Caki2 (cell line): ENCODE measurements at places on chromosomes 11 and 22.
A peak's percentile ranks its signal among the peaks of the same experiment; 100 is the strongest.

GRCh38 chr11:46612326-46612725 lies 4.7 kb downstream of the HARBI1 start:
- no peak for DNase-seq

- no peak for DNase-seq
These were observed 29.0 kb upstream of the PARVG start for GRCh38 chr22:44151676-44152075.

- DNase-seq, result peak; percentile 86
These were observed 35.0 kb downstream of the GRIK4 start for GRCh38 chr11:120546312-120547205.

DNA sequence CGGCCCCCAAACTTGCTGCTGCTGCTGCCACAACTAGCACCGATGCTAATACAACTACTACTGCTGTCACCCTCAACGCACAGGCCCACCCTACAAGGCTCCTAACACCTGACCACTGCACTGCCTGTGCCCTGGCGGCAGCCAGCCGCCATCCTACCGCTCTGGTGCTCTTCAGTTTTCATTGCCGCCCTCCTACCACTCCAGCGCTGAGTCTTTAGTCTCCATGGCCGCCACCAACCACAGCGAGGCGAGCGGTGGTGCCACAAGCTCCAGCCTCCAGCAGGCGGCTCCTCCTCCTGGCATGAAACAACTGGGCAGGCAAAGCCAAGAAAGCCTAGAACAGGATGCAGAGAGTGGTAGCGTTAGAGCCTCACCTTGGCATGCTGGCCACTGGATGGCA lies 5.0 kb upstream of the RFPL3 start:
- DNase-seq, result no peak

GRCh38 chr11:34613552-34614056 lies 7.3 kb upstream of the EHF start:
- no peak for DNase-seq

DNA sequence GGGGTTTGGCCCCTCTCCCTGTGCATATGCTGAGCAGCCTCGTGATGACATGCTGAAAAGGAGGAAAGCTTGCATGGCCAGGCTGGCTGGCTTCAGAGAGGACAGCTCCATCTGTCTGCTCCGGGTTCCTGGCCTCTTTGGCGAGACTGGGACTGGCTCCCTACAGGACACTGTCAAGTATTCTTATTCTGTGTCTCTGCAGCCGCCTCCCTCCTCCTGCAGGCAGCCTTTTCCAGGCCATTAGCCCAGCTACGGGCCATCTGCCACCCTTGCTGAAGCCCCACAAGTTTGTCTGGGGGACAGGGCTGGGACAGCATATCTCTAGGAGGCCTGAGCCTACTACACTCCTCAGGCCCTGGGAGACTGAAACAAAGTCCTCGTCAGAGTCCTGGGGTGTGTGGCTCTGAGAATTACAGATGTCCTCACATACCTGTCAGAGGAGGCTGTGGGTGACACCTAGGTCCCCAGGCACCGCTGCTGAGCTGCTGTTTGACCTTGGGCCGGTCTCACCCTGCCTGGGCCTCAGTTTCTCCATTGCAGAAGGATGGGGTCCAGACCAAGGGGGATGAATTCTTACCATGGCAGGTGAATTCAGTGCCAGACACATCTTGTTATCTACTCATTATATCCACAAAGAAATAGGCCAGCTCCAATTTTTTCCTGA lies 11.0 kb downstream of the MRGPRG start:
- no peak for DNase-seq

- DNase-seq, result peak; percentile 22
These were observed 19.3 kb downstream of the RFPL1 start for GRCh38 chr22:29457730-29458129.

- DNase-seq, result no peak
These were observed 8.9 kb downstream of the TAF1D start for GRCh38 chr11:93732237-93732892.

DNA sequence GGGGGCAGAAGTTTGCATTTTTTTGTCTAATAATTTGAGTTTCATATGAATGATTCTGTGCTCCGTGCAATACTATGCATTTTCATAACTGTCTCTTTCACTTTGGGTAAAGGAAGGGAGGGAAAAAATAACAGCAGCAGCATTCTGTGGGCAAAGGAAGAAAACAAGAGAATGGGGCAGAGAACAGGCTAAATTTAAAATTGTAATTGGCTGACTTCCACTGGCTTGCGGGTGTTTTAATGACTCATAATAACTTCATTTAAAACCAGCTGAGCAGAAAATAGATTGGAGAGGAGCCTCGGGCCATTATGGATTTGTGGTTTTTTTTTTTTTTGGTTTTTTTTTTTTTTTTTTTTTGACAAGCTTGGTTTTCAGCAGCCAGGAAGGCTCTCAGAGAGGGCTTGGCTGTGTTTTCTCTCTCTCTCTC lies 107.4 kb downstream of the ZBTB16 start:
- DNase-seq, result peak; percentile 50

GRCh38 chr11:111554532-111554931 lies 14.0 kb downstream of the LAYN start:
- no peak for DNase-seq

DNA sequence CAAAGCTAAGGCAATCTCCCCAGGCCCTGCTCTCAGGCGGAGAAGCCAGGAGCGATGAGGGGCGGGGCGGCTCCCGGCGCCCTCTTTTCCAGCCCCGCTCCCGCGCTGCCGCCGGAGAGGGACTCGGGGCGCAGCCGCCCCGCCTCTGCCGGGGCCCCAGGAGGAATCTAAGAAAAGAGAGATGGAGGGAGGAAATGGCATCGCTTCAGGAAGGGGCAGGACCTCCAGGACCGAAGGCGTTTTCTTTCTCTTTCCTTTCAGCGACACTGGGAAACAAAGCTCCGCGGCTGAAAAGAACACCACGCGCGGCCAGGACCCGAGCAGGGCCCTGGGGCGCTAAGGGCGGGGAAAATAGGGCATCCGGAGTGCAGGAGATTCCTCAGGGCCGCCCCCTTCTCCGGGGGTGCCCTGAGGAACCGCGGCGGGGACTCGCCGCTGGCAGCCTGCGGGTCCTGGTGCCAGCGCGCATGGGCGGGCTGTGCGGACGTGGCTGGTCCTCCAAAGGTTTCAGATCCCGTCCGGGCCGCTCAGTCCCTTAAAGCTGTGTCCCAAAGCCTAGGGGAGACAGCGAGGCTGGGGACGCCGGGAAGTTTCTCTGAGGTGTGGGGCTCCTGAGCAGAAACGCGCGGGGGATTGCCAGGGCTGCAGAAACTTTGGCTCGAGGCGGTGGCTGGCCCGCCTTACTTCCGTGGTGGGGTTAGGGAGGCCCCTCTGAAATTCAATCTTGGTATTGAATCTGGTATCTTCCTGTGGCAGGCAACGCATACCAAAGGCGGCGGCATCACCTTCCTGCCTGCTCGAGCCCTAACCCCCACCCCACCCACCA lies 2.8 kb upstream of the BSX start:
- DNase-seq, result no peak

DNA sequence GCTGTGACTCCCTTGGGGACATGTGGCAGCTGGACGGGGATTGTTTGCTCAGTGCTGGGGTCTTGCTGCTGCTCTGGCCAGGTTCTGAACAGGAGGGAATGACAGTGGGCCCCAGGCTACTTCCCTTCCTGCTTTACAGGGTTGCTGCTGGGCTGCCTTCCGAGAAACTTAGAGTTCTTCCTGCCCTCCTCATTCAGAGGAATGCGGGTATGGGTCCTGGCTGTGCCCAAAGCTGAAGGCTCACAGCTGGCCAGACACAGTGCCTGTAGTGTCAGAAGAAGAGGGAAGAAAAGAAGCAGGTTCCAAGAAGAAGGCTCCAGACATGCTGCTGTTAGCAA lies 108.3 kb upstream of the PARVA start:
- no peak for DNase-seq

- DNase-seq, result no peak
These were observed 28.8 kb upstream of the AMOTL1 start for GRCh38 chr11:94739331-94739730.

GRCh38 chr11:27497284-27497866 lies 9.2 kb downstream of the LIN7C start:
- peak; percentile 26 for DNase-seq

- no peak for DNase-seq
These were observed 119.5 kb upstream of the NCAM1 start for GRCh38 chr11:112841729-112842128.

- no peak for DNase-seq
These were observed 6.6 kb downstream of the TSPAN4 start for GRCh38 chr11:849104-849824.

DNA sequence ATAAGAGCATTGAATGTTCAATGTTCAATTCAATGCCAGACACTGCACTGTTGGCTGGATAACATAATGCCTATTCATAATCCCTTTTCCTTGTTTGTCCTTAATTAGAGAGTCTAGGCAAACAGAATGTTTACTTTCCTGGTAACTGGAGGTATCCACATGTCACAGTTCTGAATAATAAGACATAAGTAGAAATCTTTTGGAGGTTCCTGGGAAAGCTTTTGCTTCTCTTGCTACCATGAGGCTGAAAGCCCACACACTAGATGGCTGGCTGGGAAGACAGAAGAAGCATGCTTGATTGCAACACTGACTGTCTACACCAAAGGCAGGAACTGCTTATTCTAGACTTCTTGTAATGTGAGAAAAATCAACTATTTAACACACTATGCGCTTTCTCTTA lies 79.5 kb downstream of the GAB2 start:
- no peak for DNase-seq

- DNase-seq, result no peak
These were observed 507.4 kb downstream of the METTL15 start for GRCh38 chr11:28615542-28615941.

DNA sequence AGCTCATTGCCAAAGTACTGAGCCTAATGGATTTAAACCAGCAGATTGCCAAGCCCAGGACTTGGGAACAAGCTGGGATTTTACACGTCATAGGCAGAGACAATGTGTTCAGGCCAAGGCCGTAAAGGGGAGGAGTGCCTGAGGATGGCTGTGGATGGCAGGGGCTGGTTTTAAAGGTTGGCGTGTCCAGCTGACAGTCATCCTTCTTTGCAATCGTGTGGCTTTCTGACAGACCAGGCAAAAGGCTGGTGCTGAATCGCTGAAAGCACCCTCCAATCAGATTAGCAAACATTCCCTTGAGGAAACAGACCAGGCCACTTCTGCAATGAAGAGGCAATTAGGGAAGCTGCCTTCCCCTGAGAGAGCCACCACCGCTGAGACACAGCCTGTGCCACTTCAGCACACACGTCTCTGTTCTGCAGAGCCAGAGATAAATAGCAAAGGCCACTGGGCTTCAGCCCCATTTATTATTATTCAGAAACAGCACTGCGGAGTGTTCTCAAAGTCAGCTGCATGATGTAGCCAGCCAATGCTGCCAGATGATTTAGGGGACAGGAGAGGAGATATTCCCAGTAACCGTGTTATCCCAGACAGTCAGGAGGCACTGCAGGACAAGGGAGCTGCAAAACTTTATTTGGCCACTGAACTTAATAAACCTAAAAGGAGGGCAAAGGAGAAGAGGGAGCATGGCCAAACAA lies 54.2 kb upstream of the CSNK2A3 start:
- DNase-seq, result no peak

- no peak for DNase-seq
These were observed 125.6 kb downstream of the DSCAML1 start for GRCh38 chr11:117671370-117671769.

- DNase-seq, result peak; percentile 95
These were observed 12.1 kb downstream of the HPS4 start for GRCh38 chr22:26471522-26471921.

DNA sequence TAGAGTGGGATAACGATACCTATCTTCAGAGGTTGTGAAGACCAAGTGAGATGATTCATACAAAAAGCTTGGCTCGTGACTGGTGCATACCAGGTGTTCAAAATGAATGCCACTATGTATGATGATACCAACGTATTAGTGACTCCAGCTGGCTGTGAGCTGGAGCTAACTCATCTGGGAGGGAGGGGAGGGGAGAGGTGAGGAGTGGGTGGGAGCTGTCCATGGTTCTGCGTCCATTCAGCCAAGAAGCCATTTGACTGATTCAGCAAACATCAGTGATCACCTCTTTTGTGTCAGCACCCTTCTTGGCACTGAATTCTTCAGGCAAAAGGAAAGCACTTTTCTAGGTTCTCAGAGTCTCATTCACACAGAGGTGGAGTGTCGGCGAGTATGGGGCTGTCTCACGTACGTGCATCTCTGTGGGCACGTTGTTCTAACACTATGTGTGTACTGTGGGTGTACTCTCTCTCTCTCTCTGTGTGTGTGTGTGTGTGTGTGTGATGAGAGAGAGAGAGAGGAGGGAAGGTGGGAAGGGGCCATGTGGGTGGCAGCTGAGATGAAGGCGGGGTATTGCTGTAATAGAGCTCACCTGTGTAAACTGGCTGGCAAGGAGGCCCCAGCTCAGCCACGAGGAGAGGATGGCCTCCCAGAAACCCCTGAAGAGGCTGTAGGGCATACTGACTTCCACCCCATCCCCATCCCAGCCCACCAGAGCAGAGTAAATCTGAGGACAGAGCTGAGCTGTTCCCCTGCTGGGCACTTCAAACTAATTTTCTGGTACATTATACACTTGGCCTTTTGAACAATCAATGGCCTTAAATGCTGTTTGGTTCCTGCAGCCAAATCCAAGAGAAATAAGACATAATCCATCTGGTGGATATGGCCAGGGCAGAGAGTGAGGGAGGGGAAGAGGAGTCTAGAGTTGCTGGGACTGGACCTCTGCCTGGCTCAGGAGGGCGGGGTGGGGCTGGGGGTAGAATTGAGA lies 96.1 kb upstream of the THY1 start:
- peak; percentile 23 for DNase-seq

DNA sequence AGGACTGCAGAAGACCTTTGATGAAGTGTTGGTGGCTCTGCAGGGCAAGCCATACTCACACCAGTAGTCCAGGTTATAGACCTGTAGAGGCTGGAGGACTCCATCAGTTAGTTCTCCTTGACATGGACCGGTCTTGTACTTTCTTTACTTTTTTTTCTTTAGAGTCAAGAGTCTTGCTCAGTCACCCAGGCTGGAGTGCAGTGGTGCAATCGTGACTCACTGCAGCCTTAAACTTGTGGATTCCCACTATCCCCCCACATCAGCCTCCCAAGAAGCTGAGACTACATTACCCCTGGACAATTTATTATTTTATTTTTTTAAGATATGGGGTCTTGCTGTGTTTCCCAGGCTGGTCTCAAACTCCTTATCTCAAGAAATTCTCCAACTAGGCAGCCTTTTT lies 49.6 kb upstream of the E2F8 start:
- DNase-seq, result no peak

GRCh38 chr22:46087816-46088277 lies 62.5 kb upstream of the PPARA start:
- DNase-seq, result peak; percentile 82
